ENCODE measurements at places on chromosomes 7 and 10.
A peak's percentile ranks its signal among the peaks of the same experiment; 100 is the strongest.

DNA sequence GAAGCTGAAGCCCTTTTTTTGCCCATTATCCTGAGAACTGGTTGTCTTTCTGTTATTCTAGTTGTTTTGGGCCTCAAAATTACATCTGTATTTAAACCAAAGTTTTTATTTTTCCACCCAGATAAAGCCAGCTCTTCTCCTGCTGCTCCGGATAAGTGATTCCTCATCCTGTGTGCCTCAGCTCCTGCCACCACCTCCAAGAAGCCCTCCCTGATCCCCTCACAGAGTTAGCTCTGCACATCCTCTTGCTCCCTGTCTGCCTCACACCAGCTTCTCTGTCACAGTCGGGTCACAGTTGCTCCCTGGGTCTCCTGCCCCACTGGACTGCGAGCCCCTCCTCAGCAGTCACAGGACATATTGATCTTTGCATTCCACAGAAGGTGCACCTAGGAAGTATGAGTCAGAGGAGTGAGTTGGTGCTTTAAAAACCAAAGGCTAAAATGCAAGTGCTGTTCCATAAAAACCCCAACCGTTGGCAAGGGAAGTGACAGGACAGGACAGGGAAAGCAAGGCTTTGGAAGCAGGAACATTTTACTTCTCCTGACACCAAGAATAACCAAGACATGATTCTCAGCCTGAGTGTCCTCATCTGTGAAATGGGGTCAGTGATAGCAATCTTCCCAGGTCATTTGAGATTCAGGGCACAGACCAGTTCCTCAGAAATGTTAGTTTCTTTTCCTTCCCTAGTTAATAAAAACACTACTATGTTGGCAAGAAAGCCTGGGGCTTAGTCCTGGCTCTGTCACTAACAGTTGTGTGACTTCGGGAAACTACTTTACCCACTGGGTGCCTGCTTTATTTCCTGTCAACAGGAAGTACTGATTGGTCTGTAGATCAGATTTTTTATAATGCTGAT is 36.5 kb upstream of the EEPD1 start:
- no peak for DNase-seq

GRCh38 chr10:130363899-130364445 is 227.8 kb downstream of the GLRX3 start:
- no peak for DNase-seq

DNA sequence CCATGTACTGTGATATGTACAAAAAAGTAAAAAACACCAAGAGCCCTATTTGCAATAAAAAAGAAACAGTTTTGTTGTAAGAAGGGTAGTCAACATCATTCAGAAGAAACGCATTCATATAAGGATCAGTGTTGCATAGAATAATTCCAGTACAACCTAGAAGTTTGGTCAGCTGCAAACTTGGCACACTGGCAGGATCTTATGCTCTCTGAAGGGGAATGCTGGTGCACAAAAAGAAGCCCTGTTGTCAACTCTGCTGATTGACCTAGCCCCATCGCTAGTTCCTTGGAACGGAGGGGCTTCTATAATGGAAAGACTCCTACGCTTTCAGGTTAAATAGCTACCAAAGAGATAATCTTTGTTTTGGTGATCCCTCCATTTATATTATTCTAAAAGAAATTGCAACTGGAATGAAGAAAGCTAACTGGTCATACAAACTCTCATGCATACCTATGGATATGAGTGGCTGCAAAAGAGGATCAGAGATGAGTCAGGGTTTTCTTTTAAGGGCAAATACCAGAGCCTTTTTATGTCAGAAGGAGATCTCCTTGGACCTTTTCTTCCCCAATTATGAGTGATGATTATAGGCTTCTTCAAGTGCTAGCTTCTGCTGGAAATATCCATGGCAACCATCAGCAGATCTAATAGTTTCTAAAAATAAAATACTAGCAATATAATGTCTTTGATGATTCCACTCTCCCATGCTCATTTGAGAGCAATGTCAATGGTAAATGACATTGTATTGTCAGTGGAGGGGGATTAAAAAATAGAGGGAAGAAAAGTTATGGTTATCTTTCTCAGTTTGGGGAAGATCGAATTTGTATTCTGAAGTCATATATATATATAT is 312.4 kb upstream of the CACNA2D1 start:
- DNase-seq = no peak

DNA sequence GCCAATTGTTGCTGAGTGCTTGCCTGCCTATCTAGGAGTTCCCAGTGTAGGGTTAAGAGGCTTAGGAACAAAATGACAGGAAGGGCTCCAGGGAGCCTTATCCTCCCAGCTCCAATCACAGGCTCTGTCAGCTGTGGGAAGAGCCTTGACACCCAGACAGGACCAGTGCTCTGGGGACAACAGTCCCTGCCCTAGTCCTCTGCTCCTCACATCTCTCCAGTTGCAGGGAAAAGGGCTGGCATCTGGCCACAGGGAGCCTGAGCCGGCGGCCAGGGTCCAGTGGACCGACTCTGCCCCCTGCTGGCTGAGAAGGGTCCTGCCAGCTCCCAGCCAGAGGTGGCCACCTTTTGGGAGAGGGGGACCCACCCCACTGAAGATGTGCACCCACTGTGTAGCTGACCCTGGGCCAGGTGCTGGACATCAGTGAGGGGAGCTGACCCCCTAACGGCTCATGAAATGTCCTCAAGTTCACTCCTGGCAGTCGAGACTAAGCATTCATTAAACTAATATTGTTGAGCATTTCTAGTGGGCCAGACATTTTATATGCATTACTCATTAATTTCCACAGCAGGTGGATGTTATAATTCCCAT is 17.6 kb downstream of the DNAJB12 start:
- DNase-seq = peak; percentile 65

DNA sequence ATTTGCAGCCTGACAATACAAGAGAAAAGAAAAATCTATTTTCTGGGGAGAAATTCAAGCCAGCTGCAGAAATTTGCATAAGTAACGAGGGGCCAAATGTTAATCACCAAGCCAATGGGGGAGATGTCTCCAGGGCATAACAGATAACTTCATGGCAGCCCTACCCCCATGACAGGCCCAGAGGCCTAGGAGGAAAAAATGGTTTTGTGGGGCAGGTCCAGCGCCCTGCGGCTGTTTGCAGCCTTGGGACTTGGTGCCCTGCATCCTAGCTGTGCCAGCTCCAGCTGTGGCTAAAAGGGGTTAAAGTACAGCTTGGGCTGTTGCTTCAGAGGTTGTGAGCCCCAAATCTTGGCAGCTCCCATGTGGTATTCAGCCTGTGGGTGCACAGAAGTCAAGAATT is 54.3 kb downstream of the VIM start:
- no peak for DNase-seq

DNA sequence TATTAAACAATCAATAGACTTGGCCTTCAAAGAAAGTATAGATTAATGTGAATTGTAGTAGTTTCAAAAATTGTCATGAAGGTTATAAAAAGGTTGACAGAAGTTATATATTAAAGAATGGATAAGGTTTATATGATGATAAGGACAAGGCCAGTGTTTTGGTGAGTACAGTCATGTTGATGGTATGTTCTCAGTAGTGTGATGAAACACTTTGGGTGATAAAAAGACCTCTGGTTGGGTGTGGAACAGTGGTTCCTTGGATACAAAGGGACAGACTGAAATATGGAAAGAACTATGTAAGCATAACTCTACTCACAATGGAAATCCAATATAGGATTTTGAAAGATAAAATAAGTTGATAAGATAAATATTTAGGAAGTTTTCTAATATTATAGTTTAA is 866.3 kb downstream of the ANKRD7 start:
- no peak for DNase-seq

GRCh38 chr7:124429923-124430322 is 335.7 kb downstream of the GPR37 start:
- no peak for DNase-seq

GRCh38 chr10:5670662-5671375 is 4.4 kb upstream of the ASB13 start:
- no peak for DNase-seq

- no peak for DNase-seq
These were observed 122.5 kb downstream of the RELN start for GRCh38 chr7:103866919-103867318.

- DNase-seq = no peak
These were observed 179.7 kb upstream of the CDCA7L start for GRCh38 chr7:22125436-22125835.

- DNase-seq = no peak
These were observed 452.6 kb upstream of the ZMIZ1 start for GRCh38 chr10:78616125-78616695.

- DNase-seq = no peak
These were observed 375.5 kb upstream of the CELF2 start for GRCh38 chr10:10642189-10642588.

- no peak for DNase-seq
These were observed 4.0 kb upstream of the OPTN start for GRCh38 chr10:13095929-13096328.

DNA sequence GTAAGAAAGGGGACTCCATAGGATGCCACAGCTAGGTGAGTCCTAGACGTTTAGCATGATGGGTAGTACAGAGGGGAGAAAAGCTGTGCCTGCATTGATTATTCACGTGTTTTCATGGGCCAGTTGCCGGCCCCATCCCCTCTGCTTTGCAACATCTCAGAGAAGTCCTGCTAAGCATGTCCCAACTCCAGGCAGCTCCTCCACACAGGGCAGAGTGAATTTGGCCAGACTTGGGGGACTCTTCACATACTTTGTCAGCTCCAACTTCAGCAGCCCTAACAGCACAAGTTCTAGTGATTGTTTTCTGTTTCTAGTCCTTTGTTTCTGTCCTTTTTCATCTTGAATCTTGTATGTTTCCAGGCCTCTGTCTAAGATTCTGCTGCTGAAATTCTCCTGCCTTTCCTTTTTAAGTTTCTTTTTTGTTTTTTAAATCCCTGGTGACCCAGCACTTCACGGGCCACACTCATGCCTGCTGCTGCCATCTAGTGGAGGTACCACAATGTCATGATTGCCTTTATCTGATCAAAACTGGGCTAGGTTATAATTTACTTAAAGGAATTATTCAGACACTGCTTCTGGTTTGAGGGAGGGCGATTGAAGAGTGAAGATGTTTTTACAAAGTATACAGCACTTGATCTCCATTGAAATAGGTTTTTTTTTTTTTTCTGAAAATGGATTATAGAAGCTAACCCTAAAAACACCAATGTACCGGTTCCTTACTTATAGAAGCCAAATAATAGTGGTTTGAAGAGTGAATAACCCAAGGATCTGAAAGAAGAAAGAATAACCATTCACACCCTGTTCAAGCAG is 276.9 kb downstream of the CSTF2T start:
- DNase-seq = no peak

GRCh38 chr10:70613941-70614340 is 11.4 kb upstream of the PRF1 start:
- no peak for DNase-seq

- DNase-seq = no peak
These were observed 62.3 kb downstream of the RAMP3 start for GRCh38 chr7:45219801-45220435.

All from T-cell (primary cell).